Tibial artery (tissue), 4 donors: ENCODE measurements at places on chromosomes 11 and 22.

DNA sequence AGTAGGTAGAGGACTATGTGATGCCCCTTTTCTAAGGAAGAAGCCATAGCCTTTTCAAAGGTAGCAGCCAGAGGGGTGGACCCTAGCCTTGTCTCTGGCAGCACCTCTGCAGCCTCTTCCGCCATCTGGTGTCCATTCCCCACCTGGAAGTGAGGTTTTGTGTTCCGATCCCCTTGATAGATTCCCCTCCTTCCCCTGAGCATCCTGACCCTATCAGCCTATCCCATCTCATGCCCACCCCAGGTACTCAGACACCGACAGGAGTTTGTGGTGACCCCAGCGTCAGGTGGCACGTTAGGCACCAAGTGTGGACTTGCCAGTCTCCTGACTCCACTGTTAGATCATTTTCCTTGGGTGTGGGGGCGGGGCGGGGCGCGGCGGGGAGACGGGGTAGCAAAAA, 398 bp upstream of the FAM89B start:
- H3K36me3 ChIP-seq, result no peaks in the 10 kb centered on the region
- H3K27me3 ChIP-seq, result no peaks in the 10 kb centered on the region
- peaks cover 70% of the 10 kb centered on the region for H3K4me1 ChIP-seq
- H3K4me3 ChIP-seq, result peak overlapping the region; percentile 94

GRCh38 chr11:130638033-130638432, 189.6 kb downstream of the ADAMTS15 start:
- no peak overlapping the region for H3K4me3 ChIP-seq
- DNase-seq, result no peak
- H3K4me1 ChIP-seq, result peaks cover 24% of the 10 kb centered on the region
- no peak overlapping the region for H3K27ac ChIP-seq
- no peaks in the 10 kb centered on the region for H3K36me3 ChIP-seq

DNA sequence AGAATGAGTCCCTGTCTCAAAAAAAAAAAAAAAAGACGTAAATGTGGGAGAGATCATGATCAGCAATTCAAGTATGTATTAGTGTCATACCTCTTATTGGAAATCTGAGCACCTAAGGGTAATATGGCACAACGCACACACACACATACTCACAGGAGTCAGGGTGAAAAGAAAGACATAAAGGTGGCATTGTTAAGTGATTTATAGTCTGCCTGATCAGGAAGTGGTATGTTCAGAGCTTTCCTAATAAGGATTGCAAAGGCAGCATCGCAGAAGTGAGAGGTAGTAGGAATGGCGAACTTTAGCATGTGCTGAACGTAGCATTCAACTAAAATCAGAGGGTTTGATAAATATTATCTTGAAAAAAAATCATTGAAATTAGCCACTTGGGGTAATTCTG, 854.3 kb downstream of the METTL15 start:
- H3K27ac ChIP-seq, result no peak overlapping the region
- no peak for DNase-seq
- H3K36me3 ChIP-seq, result no peaks in the 10 kb centered on the region
- no peaks in the 10 kb centered on the region for H3K27me3 ChIP-seq
- no peak overlapping the region for H3K4me3 ChIP-seq
- H3K4me1 ChIP-seq, result no peaks in the 10 kb centered on the region

DNA sequence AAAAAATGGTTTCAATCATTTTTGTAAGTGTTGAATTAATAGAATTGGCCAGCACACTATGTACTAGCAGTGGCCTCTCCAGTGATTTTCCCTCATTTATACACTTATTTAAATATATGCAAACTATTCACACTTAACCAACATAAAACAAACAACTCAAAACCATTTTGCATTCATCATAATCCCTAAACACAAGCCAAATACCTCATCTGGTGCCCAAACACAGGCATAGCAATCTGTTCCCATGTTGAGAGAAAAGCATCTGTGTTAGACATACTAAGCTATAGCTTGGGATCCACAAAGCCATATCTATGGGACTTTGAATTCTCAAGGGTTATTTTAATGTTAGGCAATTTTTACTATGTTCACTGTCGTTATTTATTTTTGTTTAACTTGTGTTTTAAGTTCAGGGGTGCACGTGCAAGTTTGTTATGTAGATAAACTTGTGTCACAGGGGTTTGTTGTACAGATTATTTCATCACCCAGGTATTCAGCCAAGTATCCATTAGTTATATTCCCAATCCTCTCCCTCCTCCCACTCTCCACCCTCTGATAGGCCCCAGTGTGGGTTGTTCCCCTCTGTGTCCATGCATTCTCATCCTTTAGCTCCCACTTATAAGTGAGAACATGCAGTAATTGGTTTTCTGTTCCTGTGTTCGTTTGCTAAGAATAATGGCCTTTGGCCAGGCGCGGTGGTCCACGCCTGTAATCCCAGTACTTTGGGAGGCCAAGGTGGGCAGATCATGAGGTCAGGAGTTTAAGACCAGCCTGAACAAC, 31.0 kb upstream of the RCN1 start:
- H3K36me3 ChIP-seq, result no peaks in the 10 kb centered on the region
- H3K27ac ChIP-seq, result no peak overlapping the region
- H3K27me3 ChIP-seq, result peaks cover 6% of the 10 kb centered on the region

GRCh38 chr11:3796346-3796745, 1.0 kb downstream of the NUP98 start:
- H3K4me3 ChIP-seq, result peak overlapping the region; percentile 92
- peak overlapping the region; percentile 98 for H3K27ac ChIP-seq
- peak; percentile 3 for DNase-seq
- H3K4me1 ChIP-seq, result peaks cover 37% of the 10 kb centered on the region
- no peaks in the 10 kb centered on the region for H3K27me3 ChIP-seq

GRCh38 chr22:17818180-17818579, 43.9 kb upstream of the BID start:
- H3K4me3 ChIP-seq, result no peak overlapping the region
- no peak for DNase-seq
- H3K27ac ChIP-seq, result no peak overlapping the region
- H3K27me3 ChIP-seq, result no peaks in the 10 kb centered on the region
- no peaks in the 10 kb centered on the region for H3K4me1 ChIP-seq
- peaks cover 84% of the 10 kb centered on the region for H3K36me3 ChIP-seq

DNA sequence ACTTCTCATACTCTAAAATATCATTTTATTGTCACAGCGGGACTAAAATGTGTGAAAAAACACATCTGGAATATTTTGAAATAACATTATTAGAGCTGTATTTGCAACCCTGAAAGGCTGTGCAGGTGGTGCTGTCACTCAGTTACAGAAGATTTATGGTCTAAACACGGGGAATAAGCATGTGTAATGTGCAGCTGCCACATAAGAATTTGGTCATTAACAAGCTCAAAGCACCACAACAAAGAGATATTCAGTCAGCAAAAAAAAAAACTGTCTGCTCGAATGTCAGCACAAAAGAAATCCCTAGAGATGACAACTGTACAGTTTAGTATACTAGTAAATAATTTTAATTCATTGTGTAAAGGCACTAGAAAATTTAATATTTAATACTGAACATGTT, 31.3 kb downstream of the TMEM123 start:
- H3K4me1 ChIP-seq, result no peaks in the 10 kb centered on the region
- H3K27ac ChIP-seq, result no peak overlapping the region
- DNase-seq, result no peak
- no peaks in the 10 kb centered on the region for H3K27me3 ChIP-seq

DNA sequence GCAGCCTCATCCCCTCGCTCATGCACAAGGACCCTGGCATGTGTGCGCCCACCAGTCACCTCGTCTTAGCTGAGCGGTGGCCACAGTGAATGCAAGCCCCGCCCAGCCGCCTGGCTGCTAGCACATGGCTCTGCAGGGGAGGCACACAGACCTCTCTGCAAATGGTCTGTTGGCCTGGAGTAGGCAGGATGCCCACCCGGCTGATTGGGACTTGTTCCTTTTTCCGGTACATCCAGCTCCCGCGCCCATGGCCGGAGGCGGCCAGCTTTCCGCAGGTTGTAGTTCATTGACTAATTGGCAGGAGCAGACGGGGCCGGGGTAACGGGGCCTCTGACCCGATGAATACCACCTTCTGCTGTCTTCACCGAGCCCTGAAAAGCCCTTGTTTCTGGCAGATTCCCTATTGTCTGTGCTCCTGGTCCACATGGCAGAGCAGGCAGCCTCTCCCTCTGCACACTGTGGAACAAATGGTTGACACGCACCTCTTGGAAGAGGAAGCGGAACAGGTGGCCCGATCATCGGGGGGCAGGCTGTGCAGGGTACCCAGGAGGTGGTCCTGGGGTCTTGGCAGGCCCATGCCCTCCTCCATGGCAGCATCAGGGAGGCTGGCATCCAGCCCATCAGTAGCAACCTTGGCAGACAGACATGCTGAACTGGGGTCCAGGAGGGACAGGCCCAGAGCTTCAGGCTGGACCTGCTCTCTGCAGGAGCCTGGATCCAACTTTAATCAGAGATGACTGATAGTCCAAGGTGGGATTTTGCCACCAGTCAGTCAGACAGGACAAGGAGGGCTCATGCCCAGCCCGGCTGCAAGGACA, 1512.0 kb downstream of the BRD1 start:
- DNase-seq, result no peak
- no peak overlapping the region for H3K4me3 ChIP-seq
- peaks cover 13% of the 10 kb centered on the region for H3K27me3 ChIP-seq

- peak overlapping the region; percentile 96 for H3K27ac ChIP-seq
- no peaks in the 10 kb centered on the region for H3K36me3 ChIP-seq
- H3K4me1 ChIP-seq, result no peaks in the 10 kb centered on the region
These were observed 1.6 kb upstream of the KMT2A start for GRCh38 chr11:118434553-118435289.

GRCh38 chr11:100769617-100770016, 82.5 kb downstream of the ARHGAP42 start:
- H3K36me3 ChIP-seq, result peaks cover 3% of the 10 kb centered on the region
- H3K27ac ChIP-seq, result peak overlapping the region; percentile 25
- H3K4me1 ChIP-seq, result no peaks in the 10 kb centered on the region
- no peak overlapping the region for H3K4me3 ChIP-seq
- DNase-seq, result no peak

- peaks cover 25% of the 10 kb centered on the region for H3K4me1 ChIP-seq
- no peak for DNase-seq
- H3K27ac ChIP-seq, result no peak overlapping the region
- peaks cover 19% of the 10 kb centered on the region for H3K36me3 ChIP-seq
These were observed 34.3 kb upstream of the ADORA2A start for GRCh38 chr22:24393012-24393559.

- H3K27ac ChIP-seq, result no peak overlapping the region
- no peak for DNase-seq
- H3K4me1 ChIP-seq, result peaks cover 18% of the 10 kb centered on the region
- no peaks in the 10 kb centered on the region for H3K36me3 ChIP-seq
- H3K27me3 ChIP-seq, result peaks cover 75% of the 10 kb centered on the region
- H3K4me3 ChIP-seq, result no peak overlapping the region
These were observed 3.0 kb upstream of the B3GAT1 start for GRCh38 chr11:134414766-134415765.

DNA sequence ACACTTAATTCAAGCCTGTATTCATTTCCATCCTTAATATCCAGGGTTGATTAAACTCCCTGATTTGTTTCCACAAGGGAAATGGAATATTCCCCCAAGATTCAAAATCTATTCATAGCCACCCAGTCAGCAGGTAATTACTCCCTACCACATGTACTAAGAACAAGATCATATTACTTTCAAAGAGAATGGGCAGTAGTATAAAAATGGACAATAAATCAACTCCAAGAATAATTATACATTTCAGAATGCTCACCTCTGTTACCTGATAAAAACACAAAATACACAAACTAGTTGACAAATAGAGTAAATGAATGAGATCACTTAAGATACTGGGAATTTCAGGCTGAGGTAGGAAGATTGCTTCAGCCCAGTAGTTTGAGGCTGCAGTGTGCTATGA, 8.5 kb upstream of the FEZ1 start:
- H3K4me3 ChIP-seq, result no peak overlapping the region
- H3K36me3 ChIP-seq, result no peaks in the 10 kb centered on the region
- DNase-seq, result no peak
- no peaks in the 10 kb centered on the region for H3K27me3 ChIP-seq
